GM04504 (cell line): ENCODE measurements at places on chromosomes 12 and 14.

DNA sequence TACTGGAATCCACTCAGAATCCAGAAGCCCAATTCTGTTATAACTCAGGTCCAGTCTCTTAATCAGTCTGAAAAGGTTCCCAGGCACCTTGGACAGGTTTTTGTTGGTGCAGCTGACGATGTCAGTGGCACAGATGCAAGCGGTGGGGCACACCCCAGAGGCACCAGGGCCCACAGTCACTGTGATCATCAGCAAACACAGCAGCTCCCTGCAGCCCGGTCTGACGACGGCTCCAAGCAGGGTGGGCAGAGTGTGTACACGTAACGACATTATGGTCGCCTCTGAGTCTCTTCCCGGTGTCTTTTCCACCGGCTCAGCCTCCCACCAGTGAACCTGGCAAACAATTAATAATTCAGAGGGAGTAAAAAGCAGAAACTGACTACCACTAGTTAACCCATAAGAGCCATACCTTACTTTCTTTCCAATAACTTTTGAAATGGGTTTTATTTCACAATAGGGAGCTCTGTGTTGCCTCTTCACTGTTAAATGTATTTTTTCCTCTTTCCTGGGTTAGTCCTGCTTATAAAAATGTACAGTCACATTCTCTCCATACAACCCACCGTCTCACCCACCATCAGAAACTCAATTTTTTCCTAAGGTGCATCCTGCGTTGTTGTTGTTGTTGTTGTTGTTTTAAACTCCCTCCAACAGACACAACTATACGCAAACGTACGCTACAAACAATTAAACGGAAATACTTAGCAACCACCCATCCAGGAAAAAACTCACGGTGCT, 521 bp upstream of the PCED1B start:
- DNase-seq = no peak

DNA sequence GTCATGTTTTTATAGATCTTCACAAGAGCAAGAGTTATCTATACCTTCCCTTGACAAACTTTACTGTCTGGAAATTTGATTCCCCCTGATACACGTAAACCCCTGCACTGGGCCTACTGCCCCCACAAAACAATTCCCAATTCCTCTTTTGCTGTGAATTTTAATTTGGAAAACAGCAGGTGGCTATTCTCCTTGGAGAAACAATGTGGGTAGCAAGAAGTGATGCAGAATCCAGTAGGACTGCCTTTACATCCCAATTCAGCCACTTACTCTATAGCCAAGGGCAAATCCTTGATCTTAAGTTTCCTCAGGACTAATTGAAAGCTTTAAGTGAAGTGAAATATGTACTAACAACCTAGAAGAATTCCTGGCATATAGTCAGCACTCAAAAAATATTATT, 129.3 kb downstream of the ACSS3 start:
- no peak for DNase-seq

DNA sequence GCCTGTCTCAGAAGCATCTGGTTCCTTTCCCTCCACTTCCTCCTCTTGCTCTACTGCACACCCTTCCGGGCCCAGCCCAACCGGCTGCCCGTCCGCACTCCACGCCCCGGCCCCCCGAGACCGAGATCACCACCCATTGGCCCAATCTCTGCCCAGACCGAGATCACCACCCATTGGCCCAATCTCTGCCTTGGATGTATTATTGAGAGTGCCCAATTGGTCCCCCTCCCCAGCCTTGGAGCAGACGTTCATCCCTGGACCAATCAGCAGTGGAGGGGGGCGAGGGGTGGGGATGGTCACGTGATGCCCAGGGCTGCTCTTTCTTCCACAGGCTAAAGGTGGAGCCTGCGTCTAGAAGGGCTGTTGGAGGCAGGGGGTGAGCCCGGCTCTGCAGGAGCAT, 75.6 kb upstream of the TMEM132C start:
- DNase-seq = no peak

- DNase-seq = no peak
Measured at GRCh38 chr14:74735125-74735524, 22.2 kb downstream of the FCF1 start.

GRCh38 chr12:58269476-58269875, 328.1 kb downstream of the ATP23 start:
- no peak for DNase-seq

DNA sequence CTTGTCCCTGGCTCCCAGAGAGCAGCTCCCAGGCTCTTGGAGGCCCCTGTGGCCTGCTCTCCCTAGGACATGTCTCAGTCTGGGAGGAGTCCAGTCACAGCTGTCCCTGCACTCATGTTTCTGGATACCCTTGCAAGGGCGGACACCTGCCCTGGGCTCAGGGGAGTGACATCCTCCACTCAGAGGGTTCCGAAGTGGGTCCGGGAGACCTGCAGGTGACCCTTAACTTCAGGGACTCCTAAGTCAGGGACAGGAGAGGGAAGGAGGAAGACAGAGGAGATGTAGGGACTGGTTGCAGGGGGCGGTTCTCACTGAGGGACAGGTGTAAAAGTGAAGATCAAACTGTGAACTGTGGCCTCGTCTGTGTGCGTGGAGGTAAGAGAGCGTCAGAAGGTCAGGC, 37.6 kb downstream of the CACNA2D4 start:
- DNase-seq = no peak

DNA sequence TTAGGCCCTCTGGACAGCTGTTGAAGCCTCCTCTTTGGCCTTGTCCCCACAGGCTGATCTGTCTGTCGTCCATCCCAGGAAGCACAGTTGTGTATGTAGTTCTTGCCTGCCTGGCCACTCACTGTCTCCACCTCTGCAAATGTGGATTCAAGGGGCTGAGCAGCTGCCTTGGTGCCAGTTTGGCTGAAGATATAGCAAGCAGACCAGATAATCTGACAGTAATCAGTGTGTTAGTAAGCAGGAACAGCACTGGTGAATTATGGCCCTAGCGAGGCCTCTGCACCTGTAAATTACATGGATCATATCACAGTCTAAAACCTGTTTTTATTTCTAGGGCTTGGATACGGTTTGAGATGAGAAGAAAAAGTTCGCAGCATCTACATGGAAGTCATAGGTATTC, 282.5 kb upstream of the NOS1 start:
- no peak for DNase-seq

DNA sequence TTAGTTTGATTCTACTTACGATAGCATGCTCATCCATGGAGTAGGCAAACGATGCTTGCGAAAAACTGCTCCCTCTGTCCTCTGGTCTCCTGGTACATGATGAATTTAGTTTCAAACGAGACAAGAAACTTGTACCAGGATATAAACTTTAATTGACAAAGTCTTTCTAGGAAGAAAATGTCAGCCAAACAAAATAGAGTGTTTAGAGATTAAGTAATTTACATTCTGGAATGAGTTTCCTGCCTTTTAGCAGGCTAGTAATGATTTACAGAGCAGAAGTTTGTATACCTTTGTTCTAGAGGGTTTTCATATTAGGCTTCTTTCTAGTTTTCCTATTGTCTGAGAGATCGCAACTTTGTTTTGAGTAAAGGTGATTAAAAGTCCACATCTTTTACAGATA, 206.9 kb downstream of the RPL10L start:
- no peak for DNase-seq

DNA sequence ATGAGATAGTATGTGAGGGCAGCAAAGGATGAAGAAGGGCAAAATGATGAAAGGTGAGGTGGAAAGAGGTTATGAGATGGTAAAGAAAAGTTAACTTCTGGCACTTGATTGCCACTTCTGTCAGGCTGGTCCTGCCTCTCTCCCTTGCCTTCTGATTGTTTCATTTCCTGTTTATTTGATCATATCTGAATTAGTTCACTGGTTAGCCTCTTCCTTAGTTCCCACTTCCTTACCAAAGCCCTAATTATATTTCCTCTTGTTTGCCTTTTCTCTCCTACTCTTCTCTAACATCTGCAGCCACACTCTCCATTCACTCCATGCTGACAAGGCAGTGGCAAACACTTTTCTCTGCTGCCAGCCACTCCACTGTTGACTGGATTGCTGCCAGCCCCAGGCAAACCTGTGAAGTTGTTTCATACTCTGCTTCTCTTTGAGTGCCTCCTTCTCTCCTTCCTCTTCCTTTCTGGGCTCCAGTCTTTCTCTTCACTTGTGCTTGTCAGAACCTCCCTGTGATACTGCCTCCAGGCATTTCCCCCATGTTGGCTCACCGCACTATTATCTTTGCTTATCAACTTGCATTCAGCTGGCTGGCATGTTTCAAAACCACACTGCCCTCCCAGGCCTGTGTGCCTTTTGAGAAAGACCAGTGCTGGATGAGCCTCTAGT, 8.1 kb downstream of the PNP start:
- DNase-seq = no peak

- DNase-seq = no peak
Measured at GRCh38 chr14:69848156-69848555, 31.1 kb upstream of the SMOC1 start.

GRCh38 chr14:23113431-23114119, 5.5 kb downstream of the CEBPE start:
- DNase-seq = no peak

DNA sequence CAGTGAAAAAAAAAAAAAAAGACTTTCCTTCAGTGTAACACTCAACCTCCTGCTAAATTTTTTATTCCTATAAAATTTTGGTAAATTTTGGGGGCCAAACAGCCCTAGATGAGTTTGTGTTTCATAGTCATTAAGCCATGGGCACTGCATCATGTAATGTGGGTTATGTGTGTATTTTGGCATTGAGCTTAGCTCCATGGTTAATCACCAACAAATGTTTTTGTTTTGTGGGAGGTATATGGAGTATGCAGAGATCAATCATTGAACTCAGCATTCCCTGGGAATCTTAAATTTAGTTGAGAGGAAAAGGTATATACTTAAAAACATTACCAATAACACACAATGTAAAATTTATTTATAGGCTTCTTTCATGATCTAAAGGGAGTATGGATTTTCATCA, 8.5 kb upstream of the ARMH4 start:
- no peak for DNase-seq

GRCh38 chr12:50708631-50709030, 55.3 kb upstream of the ATF1 start:
- DNase-seq = peak; percentile 29

- DNase-seq = peak; percentile 98
Measured at GRCh38 chr12:12870465-12870864, 20.9 kb upstream of the GPRC5A start.

DNA sequence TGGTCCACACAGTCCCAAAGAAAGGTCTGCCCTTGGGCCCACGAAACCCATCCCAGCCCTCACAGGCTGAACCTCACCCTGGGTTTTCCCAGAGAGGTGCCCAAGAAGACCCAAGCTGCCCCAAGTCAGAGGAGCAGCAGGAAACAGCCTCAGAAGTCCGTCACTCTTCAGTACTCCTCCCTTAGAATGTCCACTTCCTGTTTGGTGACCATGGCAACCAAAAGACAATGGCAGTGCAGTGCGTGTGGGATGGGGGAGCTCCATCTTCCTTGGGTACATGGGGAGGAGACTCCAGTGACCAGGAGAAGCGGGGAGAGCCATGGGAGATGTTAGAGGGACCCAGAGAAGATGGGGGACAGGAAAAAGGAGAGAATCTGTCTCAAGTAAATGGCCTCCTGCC, 11.3 kb downstream of the SELPLG start:
- DNase-seq = no peak

DNA sequence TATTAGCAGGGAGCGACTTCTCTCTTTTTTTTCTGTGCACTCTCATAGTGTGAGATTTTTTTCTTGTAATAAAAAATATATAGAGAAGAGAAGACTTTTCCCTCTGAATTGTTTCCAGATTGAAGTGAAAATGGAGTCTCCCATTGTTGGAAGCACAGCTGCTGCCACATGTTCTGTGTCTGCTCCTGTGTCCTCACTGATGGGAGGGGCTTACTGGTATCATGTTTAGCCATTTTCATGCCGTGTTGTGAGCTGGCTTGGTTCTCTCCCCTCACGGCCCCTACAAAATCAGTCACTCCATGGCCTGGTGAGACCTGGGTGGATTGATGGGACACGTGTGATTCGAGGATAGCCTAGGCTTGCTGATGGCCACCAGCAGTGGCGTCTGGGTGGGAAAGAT, 379.7 kb upstream of the DDHD1 start:
- DNase-seq = no peak

DNA sequence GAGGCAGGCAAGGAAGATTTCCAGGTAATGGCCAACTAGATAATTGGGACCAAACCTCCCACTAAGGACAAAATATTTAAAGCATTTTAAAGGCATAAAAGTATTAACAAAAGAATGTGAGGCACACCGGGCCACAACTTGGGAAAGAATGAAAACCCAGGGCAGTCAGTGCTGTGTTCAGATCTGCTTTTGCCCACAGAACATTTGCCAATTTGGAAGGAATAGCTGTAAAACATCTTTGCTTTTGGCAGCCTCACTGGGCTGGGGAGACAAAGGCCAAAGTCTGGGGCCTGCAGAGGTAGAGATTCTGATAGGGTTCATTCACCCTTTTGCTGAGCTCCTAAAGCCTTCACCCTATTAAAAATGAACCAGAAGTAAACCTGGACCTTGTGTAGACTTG, 82.3 kb downstream of the SYNE3 start:
- DNase-seq = no peak

GRCh38 chr12:49930515-49931288, 19.8 kb upstream of the AQP2 start:
- DNase-seq = peak; percentile 21

GRCh38 chr12:126554625-126555024, 1489.4 kb downstream of the AACS start:
- DNase-seq = no peak

DNA sequence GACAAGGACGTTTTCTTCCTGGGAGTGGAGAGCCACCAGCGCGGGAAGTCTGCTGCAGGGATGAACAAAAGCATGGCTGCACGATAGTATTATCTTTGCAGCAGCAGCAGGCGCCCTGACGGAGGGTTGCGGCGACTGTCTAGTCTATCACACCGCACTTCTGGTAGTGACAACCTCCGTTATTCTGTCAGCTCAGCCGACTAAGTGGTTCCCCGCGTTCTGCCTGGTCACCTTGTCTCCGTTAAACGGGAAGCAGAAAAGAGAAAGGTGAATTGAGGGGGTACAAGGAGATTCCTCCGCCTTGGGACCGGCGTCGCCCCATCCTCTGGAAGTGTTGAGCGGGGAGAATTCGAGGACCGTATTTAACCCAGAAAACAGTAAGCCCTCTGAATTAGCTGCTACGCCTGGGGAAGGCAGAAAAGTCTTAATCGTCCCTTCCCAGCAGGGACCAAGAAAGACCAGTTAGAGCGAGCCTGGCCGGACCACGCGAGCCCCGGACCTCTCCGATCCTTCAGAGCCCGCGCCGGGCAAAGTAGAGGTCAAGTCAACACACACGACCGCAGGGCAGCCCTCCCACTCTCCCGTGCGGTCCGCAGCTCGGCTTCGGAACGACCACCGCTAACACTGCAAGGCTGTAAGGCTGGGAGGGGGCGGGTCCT, 536 bp upstream of the DAAM1 start:
- no peak for DNase-seq

- no peak for DNase-seq
Measured at GRCh38 chr12:7026854-7027253, 8.6 kb upstream of the LPCAT3 start.

- DNase-seq = no peak
Measured at GRCh38 chr14:38065106-38065762, 142.5 kb upstream of the SSTR1 start.

- no peak for DNase-seq
Measured at GRCh38 chr14:105326891-105327694, 12.5 kb downstream of the PACS2 start.
